T follicular helper cell (primary cell): ENCODE measurements at places on chromosomes 3 and 15.
A peak's percentile ranks its signal among the peaks of the same experiment; 100 is the strongest.

DNA sequence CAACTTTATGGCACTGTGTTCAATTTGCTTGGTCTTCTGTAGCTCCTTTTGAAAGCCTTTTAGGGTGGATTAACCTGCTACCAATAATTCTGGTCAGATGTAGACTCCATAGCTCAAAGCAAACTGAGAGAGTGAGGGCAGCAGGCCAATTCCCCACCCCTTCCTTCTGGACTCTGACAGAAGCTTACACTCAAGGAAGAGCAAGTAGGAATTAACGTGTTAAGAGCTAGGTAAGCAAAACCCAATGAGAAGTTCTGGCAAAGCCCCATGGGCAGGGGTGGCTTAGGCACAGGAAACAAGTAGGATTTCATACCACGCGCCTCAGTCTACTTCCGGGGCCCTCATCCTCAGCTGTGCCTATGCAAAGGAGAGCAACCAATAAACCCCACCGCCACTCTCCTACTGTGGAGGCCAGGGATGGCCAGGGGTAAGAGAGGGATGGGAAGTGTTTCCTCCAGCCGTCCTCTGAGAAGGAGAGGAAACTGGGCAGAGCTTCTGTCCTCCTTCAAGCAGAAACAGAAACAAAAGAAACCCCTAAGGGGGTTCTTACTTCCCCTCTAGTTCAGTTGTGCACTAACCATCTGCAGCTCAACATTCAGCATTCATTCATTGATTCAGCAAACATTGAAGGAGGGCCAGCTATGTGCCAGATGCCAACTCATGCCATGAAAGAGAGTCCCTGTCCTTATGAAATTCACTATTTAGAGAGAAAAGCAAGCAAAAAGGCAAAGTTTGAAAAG, 12.6 kb downstream of the CCR5 start:
- DNase-seq: no peak

DNA sequence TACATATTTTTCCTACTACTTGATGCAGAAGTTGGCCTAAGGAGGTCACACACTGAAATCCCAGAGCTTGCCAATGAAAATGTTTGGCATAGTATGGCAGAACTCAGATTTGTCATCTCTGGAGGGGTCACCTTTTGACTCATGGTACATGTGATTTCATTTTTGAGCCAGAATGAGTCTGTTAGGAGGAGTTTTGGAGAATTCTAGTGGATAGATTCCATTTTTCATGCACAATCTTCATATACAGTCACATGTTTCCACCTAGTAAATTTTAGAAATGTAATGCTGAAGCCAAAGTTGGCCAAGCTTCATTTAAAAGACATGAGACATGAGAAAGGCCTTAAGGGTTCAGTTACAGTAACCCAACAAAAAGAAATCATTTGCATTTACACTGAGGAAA, 97.8 kb upstream of the IGSF10 start:
- no peak for DNase-seq

GRCh38 chr15:25691544-25692430, 171.3 kb downstream of the ATP10A start:
- no peak for DNase-seq

GRCh38 chr15:51335087-51335486, 3.3 kb downstream of the CYP19A1 start:
- DNase-seq: no peak

DNA sequence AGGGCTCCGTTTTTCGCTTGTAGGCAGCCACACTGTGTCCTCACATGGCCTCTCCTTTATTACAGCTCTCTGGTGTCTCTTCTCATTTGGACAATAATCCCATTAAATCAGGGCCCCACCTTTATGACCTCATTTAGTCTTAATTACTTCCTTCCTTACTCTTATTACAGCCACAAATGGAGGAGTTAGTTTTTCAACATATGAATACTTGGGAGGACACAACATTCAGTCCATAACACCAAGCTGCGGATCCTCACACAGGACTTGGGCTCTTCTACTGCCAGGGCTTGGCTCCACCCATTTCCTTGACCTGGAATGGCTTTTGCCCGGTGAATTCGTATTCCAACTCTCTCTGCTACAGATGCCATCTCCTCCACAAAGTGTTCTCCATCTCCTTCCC, 74.3 kb upstream of the SLC7A14 start:
- no peak for DNase-seq

DNA sequence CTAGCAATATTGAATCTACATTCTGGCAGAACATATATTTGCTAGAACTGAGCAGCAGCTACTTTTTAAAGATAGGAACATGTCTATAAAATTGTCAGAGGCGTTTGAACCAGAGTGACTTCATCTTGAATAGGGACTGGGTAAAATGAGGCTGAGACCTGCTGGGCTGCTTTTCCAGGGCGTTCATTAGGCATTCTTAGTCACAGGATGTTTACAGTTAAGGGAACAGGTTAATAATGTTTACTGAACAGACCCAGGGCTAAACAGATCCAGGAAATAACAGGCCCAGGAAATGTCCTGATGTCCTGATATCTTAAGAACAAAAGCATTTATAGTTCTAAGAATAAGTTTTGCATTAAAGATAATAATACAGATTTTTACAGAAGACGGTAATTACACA, 34.5 kb upstream of the B3GALNT1 start:
- DNase-seq: no peak

- no peak for DNase-seq
These were observed 23.2 kb downstream of the SCN11A start for GRCh38 chr3:39028546-39028945.

- no peak for DNase-seq
These were observed 505.4 kb downstream of the ZIC1 start for GRCh38 chr3:147914532-147914931.

DNA sequence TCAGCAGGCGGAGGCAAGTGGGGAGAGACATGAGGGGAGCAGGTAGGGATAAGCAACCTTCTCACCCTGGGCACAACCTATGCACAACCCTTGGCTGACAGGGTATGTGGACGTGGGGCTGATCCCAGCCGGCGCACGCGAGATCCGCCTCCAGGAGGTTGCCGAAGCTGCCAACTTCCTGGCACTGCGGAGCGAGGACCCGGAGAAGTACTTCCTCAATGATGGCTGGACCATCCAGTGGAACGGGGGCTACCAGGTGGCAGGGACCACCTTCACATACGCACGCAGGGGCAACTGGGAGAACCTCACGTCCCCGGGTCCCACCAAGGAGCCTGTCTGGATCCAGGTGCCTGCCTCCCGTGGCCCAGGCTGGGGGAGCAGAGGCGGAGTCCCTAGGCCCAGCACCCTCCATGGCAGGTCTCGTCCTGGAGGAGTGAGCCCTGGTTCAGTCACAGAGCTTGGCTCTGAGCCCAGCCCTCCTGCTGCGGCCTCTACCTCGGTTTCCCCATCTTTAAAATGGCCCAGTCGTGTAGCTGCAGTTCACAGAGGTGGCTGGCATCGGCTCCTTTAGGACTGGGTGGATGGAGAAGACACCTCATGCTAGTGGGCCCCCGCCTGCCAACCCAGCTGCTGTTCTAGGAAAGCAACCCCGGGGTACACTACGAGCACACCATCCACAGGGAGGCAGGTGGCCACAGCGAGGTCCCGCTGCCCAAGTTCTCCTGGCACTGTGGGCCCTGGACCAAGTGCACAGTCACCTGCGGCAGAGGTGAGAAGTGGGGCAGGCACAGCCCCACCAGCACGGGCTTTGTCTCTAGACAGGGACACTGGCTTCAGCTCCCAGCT, 96.0 kb downstream of the TBC1D2B start:
- DNase-seq: no peak

GRCh38 chr3:105466072-105466471, 99.4 kb downstream of the ALCAM start:
- DNase-seq: no peak

DNA sequence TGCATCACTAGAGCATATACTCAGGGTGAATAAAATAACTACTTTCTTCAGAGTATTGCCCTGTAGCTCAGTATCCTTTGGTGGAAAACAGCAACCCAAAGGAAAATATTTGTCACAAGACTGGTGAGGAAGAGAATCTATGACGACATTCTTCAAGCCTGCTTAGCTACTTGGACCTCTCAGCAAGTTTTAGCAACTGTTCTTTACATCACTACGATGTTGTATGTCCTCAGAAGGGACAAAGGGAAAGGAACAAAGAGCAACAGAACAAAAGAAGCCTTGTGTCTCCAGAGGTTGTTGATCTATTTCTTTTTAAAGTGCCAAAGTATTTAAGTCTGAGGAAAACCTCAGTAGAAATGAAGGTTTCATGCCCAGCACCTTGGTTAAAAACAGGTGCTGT, 746.7 kb downstream of the NAALADL2 start:
- no peak for DNase-seq

DNA sequence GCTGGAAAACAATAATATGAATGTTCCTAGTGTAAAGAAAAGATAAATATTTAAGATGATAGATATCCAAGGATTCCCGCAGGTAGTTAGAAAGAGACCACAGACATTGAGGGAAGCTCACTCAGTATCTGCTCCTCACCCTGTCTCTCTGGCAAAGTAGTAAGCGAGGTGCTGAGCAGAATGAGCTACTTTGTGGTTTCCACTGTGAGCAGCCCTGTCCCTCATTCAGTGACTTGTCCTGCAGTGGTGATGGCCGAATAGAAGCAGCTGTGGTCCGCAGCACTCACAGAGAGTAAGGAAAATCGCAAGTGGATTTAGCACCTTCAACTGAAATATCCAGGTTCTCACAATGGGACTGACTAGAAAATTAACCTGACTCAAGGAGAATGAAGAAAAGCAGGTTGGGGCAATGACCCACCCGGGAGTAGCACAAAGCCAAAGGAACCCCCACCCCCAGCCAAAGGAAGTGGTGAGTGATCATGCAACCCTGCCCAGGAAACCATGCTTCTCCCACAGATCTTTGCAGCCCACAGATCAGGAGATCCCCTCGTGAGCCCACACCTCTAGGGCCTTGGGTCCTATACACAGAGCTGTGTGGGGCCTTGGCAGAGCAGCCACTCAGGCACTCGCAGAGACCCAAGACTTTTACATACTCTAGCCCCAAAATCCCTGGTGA, 21.8 kb upstream of the SLC25A38 start:
- no peak for DNase-seq

- no peak for DNase-seq
These were observed 80.5 kb downstream of the CRTC3 start for GRCh38 chr15:90610190-90610589.

- DNase-seq: no peak
These were observed 227.3 kb upstream of the C2CD4B start for GRCh38 chr15:62392376-62392775.

GRCh38 chr3:27721717-27722564, at the start of gene EOMES:
TSS of gene EOMES (minus strand) at chr3:27722323. CDS start at chr3:27722294, 29 bp downstream.
- DNase-seq: peak; percentile 58
